ENCODE measurements at places on chromosomes 5 and 9.

DNA sequence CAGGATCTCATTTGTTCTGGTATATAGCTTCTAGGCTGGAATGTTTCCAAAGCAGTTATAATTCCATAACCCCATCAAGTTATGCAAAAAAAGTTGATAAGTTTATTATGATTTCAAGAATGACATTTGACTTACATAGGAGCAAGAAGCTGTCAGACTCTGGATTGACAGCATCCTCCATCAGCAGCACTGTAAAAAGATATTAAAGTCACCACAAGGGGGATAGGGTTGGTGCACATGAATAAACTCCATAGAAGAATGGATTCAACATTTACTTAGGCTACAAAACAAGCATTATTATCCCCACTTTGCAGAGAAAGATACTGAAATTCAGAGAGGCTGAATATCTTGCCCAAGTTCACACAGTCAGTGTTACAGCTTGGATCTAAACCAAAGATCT is 208.9 kb upstream of the SLC30A5 start:
- DNase-seq = no peak

DNA sequence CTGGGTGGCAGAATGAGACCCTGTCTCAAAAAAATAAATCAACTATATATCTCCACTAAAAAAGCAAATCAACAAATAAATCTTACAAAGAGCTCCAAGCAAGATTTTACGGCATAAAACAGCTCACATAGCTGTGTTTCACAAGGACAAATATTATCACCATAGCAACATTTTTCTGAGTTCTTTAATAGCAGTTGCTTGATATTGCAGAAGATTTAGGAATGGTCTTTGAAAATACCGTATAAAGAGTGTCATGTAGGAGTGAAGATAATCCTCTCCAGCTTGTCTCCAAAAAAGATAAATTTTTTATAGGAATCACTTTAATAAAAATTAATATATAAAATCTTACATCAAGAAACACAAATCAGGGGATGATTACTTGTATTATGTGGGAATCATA is 36.6 kb upstream of the MYOT start:
- no peak for DNase-seq

- DNase-seq = no peak
Observed at GRCh38 chr9:122103985-122104384, 10.9 kb upstream of the TTLL11 start.

- DNase-seq = no peak
Observed at GRCh38 chr5:140322751-140323731, 20.1 kb upstream of the PFDN1 start.

DNA sequence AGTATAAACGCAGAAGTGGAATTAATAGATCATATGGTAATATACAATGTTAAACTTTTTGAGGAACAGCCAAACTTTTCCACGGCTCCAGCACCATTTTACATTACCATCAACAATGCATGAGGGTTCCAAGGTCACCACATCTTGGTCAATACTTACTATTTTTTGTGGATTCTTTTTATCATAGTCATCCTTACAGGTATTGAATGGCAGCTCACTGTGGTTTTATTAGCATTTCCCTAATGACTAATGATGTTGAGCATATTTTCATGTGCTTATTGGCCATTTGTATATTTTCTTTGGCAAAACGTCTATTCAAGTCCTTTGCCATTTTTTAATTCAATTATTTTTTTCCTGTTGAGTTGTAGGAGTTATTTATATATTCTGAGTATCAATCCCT is 14.1 kb upstream of the RAPGEF6 start:
- no peak for DNase-seq

GRCh38 chr9:34417734-34418133 is 40.6 kb downstream of the FAM219A start:
- no peak for DNase-seq

DNA sequence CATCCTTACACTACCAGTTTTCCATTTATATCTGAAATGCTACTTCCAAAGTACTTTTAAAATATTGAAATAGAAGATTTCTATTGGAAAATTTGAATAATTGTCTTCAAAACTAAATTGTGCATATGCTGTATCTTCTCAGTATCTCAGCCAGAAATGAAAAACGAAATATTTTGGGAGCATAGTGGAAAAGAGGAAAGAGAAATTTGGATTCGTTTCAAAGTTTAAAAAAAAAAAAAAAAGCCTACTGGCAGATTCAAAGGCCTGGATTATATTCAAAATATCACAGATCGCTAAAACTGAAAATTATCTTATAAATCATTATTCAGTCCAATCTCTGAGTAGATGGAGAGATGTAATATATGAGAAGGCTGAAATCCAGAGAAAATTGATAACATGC is 440.7 kb downstream of the TAF11L14 start:
- DNase-seq = no peak

DNA sequence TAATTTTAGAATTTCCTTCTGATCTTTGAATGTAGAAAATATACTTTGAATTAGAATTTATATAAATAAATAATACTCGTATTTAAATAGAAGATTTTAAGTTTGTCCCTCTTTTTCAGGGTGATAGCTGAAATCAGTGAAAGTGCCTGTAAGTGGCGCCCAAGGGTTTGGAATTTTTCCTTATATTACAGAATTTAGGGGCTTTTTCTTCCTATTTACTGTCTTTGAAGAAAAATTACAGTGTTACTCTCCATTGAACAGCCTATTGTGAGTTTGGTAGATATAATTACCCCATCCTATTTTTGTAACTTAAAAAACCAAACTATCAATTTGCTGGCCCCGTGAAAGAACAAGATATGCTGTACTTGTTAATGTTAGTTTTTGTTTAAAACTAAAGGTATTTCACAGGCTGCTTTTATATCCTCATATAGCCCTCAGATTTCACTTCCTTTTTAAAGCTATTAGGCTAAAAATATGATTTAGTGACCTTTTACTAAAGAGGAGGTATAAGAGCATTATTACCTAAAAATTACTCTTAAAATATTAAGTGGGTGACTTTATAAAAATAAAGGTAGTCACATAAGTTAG is 3.2 kb downstream of the MAP3K1 start:
- no peak for DNase-seq

- no peak for DNase-seq
Observed at GRCh38 chr5:117295941-117296340, 721.3 kb upstream of the SEMA6A start.

GRCh38 chr5:96652769-96653454 is 9.3 kb upstream of the CAST start:
- DNase-seq = no peak

DNA sequence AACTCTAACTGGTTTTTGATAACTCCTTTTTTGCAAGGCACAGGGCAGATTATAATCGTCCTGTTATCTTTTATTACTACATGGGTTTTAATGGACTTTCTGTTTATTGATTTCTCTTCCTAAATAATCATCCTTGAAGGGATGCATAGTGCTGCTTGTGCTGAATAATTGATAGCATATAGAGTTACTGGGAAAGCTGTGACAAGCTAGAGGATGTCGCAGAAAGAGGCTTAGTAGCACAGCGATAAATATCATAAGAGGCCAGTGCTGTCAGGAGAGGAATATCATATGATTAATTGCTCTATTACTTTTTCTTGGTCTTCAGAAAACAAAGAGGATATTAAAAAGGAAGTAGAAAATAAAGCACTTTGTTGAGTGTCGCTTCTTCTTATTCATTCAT is 1007.1 kb upstream of the ACO1 start:
- DNase-seq = no peak

DNA sequence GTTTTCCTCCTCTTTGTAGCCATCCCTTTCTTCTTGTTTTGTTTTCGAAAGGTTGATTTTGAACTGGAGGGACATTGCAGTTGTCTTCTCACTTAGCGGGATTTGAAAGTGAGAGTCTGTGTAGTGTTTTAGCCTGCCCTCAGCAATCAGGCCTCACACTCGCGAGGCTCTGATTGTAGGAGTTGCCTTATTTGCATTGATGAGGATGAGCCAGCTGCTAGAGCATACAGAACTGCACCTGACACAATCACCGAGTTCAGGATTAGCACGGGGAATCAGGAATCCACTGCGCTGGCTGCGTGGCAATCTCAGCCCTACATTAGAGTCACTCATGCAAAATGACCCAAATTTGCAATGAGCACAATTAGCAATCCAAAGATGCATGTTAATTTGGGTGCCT is 122.5 kb upstream of the TMEM161B start:
- no peak for DNase-seq

DNA sequence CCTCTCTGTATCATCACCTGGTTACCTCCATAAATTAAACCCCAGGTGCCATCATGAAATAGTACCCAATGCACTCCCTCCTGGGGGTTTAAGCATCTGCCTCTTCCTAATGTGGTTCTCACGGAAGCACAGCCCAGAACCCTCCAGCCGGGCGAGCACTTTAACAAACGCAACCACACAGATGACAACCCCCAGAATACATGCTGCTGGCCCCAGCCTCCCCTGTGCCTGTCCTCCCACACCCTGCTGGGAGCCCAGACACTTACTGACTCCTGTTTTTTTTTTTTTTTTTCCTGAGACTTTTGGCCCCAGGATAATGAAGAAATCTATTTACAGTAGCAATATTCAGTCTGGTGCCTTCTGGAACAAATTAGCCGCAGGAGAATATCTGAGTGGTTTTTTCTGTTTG is 50.0 kb upstream of the COL5A1 start:
- DNase-seq = no peak

GRCh38 chr5:131209506-131210150 is 38.9 kb downstream of the LYRM7 start:
- no peak for DNase-seq

- DNase-seq = no peak
Observed at GRCh38 chr5:96350678-96351077, 82.4 kb downstream of the PCSK1 start.

DNA sequence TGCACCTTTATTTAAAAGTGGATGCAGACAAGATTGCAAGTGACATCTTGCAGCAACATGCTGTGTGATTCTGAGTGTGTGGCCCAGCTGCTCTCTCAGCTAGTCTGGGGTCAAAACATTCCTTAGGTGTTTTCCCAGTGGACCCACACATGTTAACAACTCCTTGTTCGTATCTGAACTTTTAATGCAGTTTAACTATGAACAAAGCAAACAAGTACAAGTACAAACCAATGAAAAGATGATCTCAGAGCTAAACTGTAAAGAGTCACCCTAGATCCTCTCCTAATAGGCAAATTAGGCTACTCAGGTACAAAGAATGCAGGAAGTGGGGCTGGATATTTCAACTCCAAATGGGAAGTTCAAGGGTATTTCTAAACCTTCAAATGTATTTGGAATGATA is 108.4 kb downstream of the ENTREP1 start:
- no peak for DNase-seq

GRCh38 chr9:120912958-120913646 is 13.5 kb downstream of the TRAF1 start:
- DNase-seq = no peak

DNA sequence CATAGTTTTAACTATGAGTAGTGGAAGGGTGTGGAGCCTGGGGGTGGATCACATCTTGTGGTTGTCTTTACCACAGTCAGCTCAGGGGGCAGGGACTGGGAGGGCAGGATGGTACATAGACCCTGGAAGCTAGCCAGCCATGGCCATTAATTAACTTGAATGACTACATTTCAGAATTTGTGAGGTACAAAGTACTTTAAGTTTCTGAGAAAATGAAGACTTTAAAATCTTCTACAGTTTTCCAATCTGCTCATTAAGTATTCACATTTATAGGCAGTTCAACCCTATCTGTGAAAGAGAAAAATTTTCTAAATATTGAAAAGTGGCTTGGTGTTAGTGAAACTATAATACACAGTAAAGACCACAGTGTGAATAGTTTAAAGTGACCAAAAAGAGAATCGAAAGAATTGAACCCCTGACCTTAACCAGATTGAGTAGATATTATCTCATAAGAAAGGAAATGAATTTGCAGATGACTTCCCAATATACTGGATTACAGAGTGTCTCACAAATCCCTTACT is 234.2 kb upstream of the MEF2C start:
- no peak for DNase-seq

GRCh38 chr5:172872997-172873491 is 39.0 kb downstream of the ERGIC1 start:
- no peak for DNase-seq

DNA sequence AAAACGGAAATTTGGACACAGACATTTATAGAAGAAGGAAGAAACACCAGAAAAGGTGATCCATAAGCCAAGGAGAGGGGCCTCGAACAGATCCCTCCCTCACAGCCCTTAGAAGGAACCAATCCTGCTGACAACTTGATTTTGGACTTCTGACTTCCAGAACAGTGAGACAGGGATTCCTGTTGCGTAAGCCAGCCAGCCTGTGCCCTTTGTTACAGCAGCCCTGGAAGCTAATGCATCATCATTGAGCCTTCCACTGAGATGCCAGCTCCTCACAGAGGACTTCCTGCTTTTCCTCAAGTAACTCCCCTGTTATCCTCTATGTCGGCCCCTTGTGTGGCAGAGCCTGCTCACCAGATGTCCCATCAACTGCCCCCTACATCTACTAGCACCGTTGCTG is 94.1 kb downstream of the JMY start:
- no peak for DNase-seq

Measured in iPS DF 6.9 (cell line).